ENCODE measurements at places on chromosomes 12 and 14.

DNA sequence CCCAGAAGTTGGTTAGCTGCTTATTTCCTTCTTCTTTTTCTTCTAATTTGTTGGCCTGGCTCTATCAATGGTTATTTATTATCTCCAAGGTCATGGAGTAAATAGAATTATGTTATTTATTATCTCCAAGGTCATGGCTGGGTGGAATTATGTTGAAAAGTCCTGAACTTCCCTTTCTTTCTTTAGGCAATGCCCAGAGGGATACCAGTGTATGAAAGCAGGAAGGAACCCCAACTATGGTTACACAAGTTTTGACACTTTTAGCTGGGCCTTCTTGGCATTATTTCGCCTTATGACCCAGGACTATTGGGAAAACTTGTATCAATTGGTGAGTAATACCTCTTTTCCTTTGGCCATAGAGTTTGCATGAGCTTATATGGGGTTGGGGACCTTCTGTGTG, 111.6 kb downstream of the SCN8A start:
- DNase-seq = no peak

DNA sequence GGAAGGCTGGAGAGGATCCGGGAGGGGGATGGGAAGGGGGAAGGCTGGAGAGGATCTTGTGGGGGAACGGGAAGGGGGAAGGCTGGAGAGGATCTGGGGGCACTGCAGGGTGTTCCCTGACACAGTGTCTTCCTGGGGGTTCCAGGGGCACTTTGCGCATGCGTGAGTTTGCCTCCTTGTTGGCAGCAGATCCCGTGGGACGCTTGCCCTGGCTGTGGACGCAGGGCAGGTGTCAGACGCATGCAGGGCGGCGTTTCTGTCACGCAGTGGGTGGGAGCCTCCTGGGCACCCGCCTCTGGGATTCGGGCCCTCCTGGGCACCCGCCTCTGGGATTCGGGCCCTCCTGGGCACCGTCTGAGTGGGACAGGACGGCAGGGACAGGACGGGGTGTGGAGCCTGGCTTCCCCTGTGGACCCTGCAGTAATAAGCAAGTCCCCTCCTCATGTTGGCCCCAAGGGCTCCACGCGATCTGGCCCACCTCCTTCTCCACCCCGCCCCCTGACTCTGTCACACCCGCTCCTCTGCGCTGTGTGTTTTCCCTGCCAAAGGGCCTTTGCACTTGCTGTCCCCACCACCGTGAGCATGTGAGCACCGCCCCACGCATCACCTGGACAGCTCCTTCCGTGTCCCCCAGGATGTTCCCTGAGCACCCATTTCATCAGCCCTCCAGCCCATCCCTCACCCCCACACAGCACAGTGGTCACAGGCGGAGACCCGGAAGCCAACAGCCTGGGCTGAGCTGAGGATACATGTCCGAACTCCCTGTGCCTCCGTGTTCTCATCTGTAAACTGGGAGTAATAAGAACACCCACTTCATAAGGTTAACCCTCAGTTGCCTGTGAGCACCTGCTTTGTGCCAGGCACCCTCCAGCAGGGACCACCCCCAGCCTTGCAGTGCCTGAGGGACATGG, 4.4 kb downstream of the MMP17 start:
- no peak for DNase-seq

DNA sequence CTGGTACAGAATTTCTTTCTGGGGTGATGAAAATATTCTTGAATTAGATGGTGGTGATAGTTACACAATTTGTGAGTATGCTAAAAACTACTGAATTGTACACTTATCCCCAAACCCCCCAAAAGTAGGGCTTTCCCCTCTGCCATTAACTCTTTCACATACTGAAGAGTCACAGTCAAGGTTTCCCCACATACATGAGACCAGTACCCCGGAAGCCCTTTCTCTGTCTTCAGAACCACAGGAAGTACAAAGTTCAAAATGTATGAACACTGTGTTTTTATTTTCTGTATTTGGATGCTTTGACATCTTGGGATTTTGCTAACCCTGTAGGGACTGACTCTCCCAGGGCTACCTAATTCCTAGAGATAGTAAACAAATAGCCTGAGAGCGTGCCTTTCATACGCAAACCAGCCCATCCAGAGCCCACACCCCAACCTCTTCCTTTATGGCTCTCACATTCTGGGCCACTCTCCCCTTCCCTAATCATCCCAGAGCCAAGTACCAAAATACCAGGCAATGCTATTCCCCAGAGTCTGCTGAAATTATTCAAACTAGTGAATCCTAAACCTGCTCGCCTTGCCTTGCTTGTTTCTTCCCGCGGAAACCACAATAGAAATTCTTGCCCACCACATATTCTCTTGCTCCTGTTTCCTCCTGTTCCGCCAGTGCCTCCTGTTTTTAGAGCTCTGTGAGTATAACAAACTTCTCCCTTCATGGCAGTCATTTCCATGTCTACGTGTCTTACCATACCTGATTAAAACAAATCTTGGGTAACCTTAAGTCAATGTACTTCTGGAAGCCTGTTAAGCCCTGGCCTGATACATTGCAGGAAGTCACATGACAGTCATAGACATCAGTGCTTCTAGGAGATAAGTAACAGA, 524.8 kb downstream of the FUT8 start:
- no peak for DNase-seq

DNA sequence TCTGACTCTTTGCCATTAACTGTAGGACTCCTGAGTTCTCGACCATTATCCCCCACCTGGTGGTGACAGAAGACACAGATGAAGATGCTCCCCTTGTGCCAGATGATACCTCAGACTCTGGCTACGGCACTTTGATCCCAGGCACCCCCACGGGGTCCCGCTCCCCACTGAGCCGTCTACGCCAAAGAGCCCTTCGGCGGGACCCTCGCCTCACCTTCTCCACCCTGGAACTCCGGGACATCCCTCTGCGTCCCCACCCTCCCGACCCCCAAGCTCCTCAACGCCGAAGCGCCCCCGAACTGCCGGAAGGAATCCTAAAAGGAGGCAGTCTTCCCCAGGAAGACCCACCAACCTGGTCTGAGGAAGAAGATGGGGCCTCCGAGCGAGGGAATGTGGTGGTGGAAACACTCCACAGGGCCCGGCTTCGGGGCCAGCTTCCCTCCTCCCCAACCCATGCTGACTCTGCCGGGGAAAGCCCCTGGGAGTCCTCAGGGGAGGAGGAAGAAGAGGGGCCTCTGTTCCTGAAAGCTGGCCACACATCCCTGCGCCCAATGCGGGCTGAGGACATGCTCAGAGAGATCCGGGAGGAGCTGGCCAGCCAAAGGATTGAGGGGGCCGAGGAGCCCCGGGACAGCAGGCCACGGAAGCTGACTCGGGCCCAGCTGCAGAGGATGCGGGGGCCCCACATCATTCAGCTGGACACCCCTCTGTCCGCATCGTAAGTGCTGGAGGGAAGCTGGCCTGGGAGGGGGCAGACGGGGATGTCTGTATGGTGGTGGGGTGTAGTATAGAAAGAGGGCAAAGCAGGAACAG, 14.4 kb downstream of the TNFRSF1A start:
- no peak for DNase-seq

DNA sequence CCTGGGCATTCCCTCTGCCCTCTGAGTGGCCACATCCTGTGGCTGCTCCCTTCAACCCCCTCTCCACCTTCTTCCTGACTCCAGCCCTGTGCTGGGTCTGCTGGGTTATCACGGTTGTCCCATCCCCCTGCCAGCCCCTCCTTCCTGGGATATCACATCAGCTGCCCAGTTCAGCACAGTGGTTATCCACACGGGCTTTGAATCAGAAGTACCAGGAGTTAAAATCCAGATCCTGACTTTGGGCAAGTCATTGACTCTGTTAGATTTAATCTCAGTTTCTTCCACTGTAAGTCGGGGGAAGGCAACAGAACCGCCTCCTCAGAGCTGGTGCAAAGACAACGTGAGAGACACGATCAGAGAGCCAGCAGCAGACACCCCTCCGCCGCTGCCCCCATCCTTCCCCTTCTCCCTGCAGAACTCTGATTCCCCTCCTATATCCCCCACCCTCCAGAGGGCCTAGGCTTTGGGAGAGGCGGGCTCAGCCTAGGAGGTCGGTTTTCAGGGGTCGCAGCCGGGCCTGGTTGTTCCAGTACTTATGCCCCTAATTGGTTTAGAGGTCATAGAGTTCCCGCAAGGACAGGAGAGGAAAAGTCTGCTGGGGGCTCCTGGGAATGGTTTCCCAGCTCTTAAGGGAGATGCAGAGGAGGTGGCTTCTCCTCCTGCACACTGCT, 42.5 kb downstream of the PRIMA1 start:
- no peak for DNase-seq

- no peak for DNase-seq
Measured at GRCh38 chr12:94239332-94239993, 91.1 kb downstream of the PLXNC1 start.

- DNase-seq = no peak
Measured at GRCh38 chr12:11785712-11786111, 136.2 kb downstream of the ETV6 start.

DNA sequence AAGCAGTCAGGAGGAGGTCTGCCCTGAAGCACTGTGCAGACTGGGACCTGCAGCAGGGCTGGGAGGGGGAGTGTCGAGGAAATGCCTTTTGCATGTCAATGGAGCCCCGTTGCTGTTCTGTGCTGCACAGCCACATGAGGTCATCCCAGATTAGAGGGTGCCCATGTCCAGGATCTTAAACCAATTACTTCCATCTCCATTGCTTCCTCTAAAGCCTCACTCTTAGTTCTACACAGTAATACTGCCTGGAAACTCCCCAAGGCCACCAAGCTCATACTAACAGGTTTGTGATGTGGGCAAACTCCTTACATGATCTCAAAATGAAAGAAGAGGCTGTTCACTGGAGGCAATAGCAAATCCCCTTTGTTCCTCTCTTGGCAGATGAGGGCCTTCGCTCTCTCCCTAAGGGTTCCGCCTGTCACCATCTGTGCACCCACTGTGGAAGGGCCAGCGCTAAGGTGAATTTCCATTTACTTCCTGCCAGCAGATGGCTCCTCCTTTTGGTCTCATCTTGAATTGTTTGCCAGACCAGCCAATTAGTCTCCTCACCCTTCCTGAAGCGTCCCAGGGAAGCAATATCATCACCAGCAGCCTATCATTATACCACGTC, 35.4 kb upstream of the LTA4H start:
- no peak for DNase-seq

Measured in NCI-H187 treated with DMSO at 0.1 percent for 48 hours (cell line).